ENCODE measurements at places on chromosomes 3 and 15. TPM values are rescaled to one million over a fixed set of nuclear protein-coding genes. Genes with fewer than 3 reads are reported as not detected.

Gene CAND2
- total RNA-seq = 4.1 TPM

DNA sequence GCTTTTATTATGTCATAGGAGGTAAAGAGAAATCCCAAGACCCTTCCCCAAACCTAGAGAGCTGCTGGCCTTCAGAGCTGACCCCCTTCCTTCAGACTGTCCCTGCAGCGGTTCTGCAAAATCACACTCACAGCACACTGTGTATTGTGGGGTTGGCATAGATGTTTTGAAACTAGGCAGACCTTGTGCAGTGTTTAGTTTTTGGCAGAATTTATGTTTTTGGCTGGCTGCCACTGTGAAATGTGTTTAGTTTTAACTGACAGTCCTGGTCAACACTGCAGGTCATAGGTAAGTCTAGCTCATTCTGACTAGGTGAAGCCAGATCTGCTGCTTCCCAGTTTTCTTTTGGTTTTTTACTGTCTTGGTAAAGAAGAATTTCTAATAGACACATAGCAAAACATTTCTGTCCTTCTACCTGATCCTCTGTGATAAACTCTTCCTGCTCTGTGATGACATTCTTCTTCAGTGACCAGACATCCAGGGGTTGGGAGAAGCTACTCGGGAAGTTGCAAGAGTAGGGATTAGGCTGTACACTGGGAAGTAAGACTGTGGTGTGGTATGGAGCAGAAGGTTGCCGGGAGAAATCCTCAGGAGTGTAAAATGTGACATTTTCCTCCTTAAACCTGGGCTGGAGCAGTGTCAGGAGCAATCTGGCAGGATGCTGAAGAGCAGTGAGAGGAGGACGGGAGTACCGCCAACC is 209.6 kb upstream of the MCTP2 start:
- no peak for DNase-seq

Gene HRG
- not detected for total RNA-seq

Gene BFSP2
- total RNA-seq = not detected

GRCh38 chr3:65796676-65797075 is 242.0 kb downstream of the MAGI1 start:
- DNase-seq = no peak

GRCh38 chr3:152279479-152279878 is 10.8 kb downstream of the MBNL1 start:
- DNase-seq = no peak

DNA sequence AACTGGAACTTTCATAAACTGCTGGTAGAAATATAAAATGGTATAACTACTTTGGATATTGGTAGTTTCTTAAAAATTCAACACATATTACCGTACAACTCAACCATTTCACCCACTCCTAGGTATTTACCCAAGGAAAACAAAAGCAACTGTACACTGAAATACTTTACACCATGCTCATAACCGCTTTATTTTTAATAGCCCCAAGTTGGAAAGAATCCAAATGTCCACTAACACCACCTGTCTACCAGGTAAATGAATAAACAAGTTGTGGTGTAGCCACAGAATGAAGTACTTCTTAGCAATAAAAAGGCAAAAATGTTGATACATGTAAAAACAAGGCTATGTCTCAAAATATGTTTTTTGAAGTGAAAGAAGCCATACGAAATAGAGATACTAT is 215.9 kb upstream of the PEX5L start:
- DNase-seq = no peak

Gene RAB7A
- 140 TPM for total RNA-seq

Gene PIERCE2
- total RNA-seq = not detected

DNA sequence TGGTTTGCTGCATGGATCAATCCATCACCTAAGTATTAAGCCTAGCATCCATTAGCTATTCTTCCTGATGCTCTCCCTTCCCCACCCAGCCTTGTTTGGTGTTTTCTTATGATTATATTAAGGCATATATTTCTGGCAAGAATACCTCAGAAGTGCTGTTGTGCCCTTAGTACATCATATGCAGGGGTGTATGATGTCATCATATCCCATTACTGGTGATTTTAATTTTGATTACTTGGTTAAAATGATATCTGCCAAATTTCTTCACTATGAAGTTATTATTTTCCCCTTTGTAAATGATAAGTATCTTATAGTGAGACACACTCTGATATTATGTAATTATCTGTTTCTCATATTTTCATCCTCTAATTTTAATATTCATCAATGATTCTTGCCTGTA is 15.4 kb downstream of the SLC22A14 start:
- no peak for DNase-seq

DNA sequence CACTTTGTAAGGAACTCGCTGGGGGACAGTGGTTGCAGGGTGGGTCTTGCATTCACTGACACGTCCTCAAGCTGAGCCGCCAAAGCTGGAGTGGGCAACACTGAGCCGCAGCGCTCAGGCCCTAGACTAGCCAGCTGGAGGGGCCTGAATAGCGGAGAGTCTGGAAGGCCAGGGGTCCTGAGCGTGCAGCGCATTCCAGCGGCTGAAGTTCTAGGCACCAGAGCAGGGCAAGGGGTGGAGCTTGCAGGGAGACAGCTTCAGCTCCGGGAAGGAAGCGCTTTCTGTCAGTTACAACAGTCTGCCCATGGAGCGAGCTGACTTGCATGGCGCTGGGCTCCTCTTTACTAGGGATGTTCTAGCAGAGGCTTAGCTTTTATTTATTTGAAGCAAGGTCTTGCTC is 2.7 kb downstream of the MAP6D1 start:
- no peak for DNase-seq

DNA sequence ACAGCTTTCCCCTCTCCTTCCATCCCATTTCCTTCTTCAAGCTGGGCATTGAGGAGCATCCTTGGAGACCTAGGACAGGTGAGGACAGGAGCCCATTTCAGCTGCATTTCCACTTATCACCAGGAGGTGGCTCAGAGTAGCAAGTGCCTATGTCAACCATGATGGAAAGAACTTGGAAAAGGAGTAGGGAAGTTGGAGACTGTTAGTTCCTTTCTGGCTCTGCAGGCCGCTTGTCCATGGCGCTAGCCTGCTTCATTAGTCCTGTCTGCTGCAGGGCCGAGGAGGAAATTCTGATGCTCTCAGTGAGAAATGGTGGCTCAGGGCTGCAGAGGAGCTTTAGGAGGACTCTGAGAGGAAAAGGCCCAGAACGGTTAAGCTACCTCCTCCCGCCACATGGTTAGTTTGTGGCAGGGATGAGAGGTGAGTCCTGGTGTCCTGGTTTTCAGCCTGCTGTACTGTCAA is 7.0 kb upstream of the CD276 start:
- peak; percentile 73 for DNase-seq

DNA sequence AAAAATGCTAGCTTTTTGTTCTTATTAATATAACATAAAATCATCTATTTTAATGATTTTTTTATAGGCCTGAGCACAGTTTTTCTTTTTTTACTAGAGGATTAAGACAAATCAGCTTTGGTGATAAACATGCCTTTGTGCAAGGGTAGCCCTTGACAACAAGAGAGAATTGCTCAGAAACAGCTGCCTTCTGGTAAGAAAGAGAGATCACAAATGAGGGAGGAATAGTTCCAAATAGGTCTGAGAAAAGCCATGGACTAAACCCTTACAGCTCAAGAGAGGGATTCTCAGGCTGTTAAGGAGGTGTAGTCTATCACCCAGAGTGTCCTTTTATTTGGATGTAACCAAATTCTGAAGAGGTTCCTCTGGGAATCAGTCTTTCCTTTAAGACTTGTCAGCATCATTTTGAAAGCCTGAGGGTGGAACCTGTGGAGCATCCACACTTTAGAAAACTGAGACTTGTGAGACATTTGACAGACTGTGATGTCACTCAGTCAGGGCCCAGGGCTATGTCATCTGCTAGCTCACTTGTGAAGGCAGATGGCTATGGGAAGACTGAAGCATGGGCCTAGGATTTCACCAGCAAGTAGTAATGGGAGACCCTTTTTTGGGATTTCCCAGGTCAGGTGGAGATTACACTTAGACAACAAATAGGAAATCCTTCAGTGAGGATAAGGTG is 102.9 kb upstream of the KCNAB1 start:
- DNase-seq = no peak

GRCh38 chr3:194486540-194487288 is at the start of gene ATP13A3:
Gene ATP13A3, minus strand, starts transcription at chr3:194487002. Its CDS starts 24,812 bp downstream, at chr3:194462190.
- DNase-seq = peak; percentile 94

DNA sequence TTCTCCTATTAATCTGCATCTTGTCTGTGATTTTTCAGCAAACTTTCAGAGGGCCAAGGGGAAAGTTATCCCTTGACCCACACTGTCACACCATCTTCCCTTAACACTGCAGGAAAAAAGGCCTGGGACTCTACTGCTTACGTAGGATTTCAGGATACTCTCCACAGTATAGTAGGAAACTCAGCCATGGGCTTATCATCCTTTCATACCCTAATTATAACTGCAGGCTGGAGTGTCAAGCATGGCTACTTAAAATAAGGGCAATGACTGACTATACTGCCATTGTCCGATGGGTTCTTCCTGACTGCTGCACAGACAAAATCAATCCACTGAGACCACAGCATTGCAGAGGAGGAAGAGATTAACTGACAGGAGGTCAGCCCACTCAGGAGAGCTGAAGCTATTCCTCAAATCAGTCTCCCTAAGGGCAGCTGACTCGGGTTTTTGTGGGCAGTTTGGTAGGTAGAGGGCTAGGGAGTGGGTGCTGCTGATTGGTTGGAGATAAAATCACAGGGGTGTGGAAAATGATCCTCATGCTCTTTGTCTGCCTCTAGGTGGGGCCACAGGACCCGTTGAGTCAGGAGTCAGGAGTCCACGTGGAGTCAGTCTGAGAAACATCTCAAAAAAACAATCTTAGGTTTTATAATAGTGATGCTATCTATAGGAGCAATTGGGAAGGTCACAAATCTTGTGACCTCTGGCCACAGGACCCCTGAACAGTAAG is 118.2 kb upstream of the STRIT1 start:
- no peak for DNase-seq

Gene CD80
- 0.16 TPM for total RNA-seq

Gene NOX5
- total RNA-seq = 0.05 TPM

- no peak for DNase-seq
Observed at GRCh38 chr15:20646529-20647142, 105.0 kb upstream of the GOLGA6L6 start.

DNA sequence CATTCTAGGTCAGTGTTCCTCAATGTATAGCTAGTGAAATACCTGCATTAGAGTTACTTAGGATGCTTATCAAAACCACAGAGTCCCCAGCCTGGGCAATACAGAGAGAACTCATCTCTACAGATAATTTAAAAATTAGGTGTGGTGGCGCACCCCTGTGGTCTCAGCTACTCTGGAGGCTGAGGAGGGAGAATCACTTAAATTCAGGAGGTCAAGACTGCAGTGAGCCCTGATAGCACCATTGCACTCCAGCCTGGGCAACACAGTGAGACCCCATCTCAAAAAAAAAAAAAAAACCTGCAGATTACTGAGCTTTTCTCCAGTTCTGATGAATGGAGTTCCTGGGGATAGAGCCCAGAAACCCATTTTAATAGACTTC is 10.1 kb upstream of the MINDY2 start:
- DNase-seq = no peak

Gene ALG1L2
- total RNA-seq = 6.7 TPM

Gene TM4SF4
- not detected for total RNA-seq

DNA sequence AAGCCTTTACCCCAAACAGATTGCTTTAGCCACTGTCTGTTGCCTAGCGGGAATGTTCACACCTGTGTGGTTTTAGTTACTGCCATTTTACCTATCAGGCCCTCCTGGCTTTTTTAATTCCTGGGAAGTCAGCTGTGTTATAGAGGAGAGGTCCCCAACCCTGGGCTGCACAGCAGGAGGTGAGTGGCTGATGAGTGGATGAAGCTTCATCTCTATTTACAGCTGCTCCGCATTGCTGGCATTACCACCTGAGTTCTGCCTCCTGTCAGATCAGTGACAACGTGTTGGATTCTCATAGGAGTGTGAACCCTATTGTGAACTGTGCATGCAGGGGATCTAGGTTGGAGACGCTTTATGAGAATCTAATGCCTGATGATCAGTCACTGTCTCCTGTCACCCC is 127.0 kb downstream of the MBNL1 start:
- DNase-seq = no peak

- no peak for DNase-seq
Observed at GRCh38 chr3:72062017-72062416, 277.1 kb upstream of the PROK2 start.

- no peak for DNase-seq
Observed at GRCh38 chr15:97461226-97461625, 499.3 kb upstream of the ARRDC4 start.

GRCh38 chr3:105758451-105758850 is 110.4 kb downstream of the CBLB start:
- DNase-seq = no peak

Gene CKMT1A
- total RNA-seq = not detected

DNA sequence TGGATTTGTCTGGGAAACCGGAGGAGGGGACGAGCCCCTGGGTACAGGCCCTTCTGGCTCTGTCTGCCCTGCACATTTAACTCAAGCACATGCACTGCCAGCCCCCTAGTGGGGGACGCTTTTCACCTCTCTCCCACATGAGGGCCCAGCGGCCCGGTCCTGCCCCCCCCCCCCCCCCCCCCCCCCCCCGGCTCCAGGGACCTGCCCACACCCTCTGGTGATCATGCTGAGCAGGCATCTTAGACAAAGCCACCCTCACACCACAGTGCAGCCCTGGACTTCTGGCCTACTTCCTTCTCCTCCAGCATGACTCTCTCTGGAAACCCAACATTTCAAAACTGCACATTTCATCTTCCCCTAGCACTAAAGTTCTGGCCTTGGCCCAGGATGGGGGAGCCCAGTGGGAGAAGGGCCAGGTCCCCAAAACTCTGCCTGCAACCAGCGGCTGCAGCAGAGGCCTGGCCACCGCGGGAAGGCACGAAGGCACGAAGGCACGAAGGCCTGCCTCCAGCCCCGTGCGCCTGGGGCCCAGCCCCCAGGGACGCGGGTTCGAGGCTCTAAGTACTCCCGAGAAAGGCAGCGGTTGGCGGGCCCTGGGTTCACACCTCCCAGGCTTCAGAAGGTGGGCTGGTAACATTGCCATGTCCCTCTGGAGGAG is 14.1 kb downstream of the KLF15 start:
- DNase-seq = no peak

GRCh38 chr3:10614168-10614567 is 108.8 kb upstream of the ATP2B2 start:
- no peak for DNase-seq

Gene LYZL4
- not detected for total RNA-seq

Gene ISLR2
- not detected for total RNA-seq

- DNase-seq = no peak
Observed at GRCh38 chr3:52333869-52334557, 17.9 kb downstream of the DNAH1 start.

Gene NCKIPSD
- total RNA-seq = 18.1 TPM

DNA sequence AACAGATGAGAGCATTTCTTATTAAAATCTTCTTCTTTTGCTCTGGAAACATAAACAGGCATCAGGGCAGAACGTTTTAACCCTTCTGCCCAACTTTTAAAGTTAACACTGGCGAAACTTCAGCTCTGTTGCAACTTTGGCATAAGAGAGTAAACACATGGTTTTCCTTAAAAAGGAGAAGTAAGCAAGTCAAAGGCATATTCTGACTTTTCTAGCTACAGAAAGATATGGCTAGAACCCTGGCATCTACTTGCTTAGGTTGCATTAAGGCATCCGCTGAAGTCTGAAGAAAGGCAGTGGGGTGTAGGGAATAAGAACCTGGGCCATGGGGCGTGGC is 13.3 kb upstream of the IL16 start:
- DNase-seq = no peak

- DNase-seq = no peak
Observed at GRCh38 chr15:83973816-83974215, 261.8 kb upstream of the GOLGA6L4 start.

Data from naive thymus-derived CD8-positive, alpha-beta T cell (primary cell).